ENCODE measurements at places on chromosomes 1 and 21.

DNA sequence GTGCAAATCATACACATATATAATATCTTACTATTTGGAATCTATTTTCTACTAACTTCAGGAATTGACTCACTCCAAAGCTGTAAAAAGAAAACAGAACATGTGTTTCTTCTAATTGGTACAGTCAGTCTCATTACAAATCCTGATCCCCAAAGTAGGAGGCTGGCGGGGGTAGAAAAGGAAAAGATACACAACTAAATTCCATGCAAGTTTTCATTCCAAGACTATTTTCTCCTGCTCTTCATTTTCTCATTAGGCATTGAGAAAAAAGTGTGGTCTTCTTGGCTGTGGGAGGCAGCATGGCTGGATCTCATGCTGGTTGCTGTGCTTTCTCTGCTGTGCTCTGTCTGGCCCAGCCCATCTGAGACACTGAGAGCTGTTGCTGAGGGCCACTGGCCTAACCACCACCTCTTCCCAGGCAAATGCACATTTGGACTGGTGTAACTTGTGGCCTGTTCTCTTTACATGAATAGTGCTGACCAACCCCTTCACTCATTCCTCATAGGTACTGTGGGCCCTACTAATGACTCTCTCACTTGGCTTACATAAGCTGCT lies 1107.5 kb upstream of the B3GALT2 start:
- no peak for DNase-seq

GRCh38 chr1:32765570-32766327 lies 51.4 kb downstream of the YARS1 start:
- DNase-seq, result no peak

DNA sequence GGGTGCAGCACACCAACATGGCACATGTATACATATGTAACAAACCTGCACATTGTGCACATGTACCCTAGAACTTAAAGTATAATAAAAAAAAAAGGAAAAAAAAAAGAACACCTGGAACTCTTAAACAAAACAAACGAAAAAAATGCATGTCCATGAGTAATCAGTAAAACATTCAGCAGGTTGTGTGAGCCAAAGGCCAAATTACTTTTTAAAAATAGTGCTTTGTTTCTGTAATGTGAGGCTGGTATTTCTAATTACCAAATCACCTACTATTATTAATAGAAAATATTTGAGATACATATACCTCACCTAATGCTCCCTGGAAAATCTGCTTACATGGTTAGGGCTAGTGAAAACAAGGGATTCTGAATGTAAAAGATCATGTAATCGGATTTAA lies 294.4 kb upstream of the NR5A2 start:
- no peak for DNase-seq

DNA sequence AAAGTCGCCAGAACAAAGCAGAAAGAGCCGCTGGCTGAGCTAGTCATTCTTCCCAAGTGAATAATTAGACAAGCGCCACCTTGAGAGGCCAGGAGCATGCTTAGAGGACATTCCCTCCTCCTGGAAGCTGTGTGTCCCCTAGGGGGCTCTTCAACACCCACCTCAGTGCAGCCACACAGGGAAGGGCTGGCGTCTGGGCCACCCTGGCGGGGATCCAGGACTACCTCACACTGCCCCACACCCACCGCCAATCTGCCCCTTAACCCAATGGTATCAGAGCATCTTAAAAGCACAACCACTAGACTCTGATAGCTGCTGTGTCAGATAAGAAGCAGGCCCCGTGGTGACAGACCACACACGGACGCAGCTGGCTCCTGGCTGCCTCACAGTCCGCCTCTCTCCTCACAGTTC lies 24.9 kb downstream of the SETD4 start:
- DNase-seq, result no peak

DNA sequence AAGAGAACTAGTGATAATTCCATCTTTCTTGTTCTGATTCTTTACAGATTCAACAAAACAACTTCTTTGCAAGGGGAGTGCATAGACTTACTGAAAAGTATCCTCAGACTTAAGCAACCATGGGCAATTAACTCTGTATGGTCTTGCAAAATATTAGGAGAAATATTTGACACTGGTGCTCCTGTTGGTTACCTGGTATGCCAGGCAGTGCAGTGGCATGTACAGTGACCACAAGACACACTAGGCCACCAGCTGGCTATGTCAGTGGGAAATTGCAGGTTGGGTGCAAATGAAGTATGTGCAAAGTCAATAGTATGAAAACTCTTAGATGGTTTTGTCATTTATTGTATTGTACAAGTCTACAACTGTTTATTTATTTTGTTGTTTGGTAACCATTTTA lies 34.5 kb downstream of the EPS15 start:
- no peak for DNase-seq

GRCh38 chr1:164846731-164847691 lies 288.0 kb downstream of the PBX1 start:
- DNase-seq, result no peak

DNA sequence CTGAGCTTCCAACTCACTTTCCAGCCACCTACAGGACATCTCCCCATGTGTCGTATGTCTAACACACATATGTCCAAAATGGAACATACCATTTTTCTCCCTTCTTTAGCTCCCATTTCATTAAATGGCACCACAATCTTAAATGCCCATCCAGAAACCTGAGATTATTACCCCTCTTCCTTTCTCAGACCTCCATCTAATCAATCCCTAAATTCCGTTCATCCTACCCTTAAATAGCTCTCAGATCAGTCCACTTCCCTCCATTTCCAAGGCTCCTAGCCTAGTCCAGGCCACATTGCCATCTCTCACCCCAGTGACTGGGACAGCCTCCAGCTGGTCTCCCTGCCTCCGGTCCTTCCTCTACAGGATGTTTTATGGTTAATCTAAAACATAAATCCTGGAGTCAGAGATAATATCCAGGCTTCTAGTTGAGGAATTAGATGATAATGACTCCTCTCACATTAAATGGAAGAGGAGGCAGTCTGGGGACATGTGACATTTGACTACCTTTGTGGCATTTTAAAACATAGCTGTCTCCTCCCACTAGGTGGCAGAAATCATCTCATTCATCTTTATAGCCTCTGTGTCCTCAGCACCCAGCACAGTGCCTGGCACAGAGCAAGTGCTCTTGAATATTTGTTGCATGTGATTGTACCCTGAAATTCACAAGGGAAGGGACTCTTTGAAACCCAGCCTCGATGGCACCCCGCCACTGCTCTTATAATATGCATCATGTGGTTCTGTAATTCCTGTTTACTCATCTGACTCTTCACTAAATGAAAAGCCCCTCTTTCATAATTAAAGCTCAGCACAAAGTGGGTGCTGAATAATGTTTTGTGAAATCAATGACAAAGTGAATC lies 102.3 kb downstream of the TMEM53 start:
- DNase-seq, result peak; percentile 48

GRCh38 chr1:39195166-39196111 lies 9.1 kb upstream of the MACF1 start:
- DNase-seq, result peak; percentile 81

DNA sequence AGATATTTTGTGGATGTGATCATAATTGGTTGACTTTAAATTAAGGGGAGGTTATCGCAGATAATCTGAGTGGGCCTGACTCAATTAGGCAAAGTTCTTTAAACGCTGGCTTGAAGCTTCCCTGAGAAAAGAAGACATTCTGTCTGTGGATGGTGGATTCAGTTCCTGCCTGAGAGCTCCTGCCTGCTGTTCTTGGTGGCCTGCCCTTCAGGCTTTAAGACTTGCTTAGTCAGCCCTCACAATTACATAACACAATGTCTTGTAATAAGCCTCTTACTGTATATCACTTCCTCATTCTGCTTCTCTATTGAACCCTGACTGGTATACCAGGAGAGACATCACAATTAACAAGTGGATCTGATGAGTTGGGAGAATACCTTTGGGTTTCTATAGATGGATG lies 50.2 kb downstream of the KCNJ6 start:
- DNase-seq, result no peak

- no peak for DNase-seq
These were observed 21.3 kb downstream of the RUNX1 start for GRCh38 chr21:35027563-35028450.

- no peak for DNase-seq
These were observed 17.3 kb downstream of the C1orf21 start for GRCh38 chr1:184403961-184404726.

DNA sequence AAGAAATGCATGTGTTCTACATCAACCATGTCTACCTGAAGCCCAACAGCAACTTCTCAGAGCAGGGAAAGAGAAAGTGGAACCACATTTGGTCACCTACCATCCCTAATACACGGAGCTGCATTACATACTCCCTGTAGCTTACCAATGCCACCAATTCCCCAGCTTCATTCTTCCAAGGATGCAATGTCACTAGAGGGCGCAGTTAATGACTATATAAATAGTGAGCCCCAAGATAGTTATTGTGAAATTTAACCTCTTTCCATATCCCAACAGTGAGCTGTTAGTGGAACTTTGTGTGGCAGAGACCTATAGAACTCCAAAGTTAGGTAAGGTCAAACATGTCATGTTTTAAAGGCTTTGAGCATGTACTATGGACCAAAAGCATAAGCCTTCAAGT lies 618.3 kb downstream of the SMYD3 start:
- no peak for DNase-seq

DNA sequence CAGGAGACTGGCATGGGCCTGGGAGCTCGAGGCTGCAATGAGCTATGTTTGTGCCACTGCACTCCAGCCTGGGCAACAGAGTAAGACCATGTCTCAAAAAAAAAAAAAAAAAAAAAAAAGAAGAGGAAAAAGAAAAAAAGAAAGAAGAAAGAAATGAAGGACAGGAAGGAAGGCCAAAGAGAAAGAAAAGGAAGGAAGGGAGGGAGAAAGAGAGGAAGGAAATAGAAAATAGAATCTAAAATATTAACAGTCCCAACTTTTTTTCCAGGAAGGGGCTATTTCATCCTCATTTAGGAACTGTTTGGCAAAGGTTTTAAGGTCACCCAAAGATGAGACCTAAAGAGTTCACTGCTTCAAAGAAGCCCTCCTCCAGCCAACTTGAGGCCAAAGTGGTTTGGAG lies 2.5 kb downstream of the MUL1 start:
- no peak for DNase-seq

GRCh38 chr1:51578383-51579109 lies 38.3 kb upstream of the OSBPL9 start:
- no peak for DNase-seq

DNA sequence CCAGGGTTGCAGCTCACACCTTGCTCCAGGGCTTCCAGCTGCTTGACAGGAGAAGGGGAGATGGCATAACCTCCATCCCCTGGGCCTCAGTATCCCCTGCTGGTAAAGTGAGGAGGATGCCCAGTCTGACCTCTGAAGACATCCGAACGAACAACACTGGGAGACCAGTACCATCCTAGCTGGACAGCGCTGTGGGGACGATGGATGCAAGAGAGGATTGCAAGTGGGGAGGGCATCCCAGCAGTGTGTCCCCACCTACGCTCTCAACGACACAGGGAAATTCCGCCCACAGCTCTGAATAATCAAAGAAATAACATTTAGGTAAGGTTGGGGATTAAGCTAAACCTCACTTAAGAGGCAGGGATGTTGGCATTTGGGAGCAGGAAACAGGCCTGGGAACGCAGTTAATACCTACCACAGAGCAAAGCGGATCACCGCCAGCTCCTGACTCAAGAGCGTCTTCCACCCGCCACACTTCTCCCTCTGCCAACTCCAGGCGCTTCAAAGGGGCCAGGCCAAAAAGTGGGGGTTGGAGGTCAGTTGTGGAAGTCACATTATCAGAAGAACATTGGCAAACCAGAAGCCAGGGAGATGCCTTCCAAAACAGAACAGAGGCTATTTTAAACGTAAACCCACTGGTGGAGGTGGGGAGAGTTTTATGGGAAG lies 47.6 kb downstream of the SSBP3 start:
- no peak for DNase-seq

DNA sequence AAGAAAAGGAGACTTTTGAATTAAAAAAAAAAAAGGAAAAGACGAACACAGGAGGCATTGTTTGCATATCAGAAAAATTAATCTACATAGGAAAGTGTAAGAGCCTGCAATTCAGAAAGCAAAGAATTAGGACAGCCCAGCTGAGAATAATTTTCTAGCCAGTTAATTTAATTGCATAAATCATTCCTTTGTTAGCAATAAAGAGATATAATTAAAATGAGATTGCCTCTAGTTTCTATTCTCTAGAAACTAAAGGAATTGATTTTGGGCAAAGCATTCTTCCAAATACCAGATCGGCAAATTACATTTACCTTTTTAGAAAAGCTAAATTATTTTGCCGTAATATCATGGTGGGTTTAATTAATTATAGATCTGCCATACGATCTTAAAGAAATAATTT lies 46.0 kb downstream of the NUF2 start:
- DNase-seq, result no peak

- DNase-seq, result no peak
These were observed 181.5 kb downstream of the NPHP4 start for GRCh38 chr1:5810553-5811270.

DNA sequence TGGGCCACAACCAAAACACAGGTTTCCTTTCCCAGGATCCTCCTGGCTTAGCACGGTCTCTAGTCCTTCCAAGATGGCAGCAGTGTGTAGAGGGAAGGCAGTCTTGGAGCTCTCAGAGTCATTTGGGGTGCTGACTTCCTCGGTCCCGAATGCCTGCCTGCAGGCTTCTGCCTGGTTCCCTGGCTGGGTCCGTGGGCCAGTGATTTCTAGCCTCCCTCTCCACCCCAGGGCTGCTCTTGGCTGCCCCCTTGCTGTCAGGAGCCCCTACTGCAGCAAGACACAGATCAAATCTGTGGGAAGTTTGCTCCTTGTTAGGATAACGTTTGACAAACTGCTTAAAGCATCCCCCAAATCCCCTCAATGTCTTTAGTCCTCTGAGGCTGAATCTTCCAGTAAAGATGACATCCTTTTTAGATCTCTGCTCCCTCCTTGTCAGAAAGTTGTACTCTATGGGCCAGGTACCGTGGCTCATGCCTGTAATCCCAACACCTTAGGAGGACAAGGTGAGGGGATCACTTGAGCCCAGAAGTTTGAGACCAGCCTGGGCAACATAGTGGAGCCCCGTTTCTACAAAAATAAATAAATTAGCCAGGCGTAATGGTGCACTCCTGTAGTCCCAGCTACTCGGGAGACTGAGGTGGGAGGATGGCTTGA lies 272.5 kb downstream of the RRAGC start:
- peak; percentile 65 for DNase-seq

DNA sequence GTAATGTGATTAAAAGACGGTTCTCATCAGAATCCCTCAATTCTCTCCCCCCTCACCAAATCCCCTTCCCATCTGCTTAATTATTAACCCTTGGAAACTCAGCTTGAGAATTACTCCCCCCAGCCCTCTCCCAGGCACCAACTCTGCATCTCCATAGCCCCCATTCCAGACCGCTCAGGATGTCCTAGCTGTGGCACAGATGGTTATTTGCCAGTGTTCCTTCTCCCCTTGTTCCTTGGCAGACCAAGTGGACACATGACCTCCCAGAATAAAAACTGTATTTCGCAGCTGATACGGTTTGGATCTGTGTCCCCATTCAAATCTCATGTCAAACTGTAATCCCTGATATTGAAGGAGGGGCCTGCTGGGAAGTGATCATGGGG lies 14.6 kb downstream of the HENMT1 start:
- DNase-seq, result no peak
